ENCODE measurements at places on chromosomes 12 and 14.

- DNase-seq = peak; percentile 54
Measured at GRCh38 chr12:31005256-31005943, 68.3 kb upstream of the DDX11 start.

- DNase-seq = peak; percentile 68
Measured at GRCh38 chr12:127822809-127823411, 444.1 kb upstream of the TMEM132C start.

DNA sequence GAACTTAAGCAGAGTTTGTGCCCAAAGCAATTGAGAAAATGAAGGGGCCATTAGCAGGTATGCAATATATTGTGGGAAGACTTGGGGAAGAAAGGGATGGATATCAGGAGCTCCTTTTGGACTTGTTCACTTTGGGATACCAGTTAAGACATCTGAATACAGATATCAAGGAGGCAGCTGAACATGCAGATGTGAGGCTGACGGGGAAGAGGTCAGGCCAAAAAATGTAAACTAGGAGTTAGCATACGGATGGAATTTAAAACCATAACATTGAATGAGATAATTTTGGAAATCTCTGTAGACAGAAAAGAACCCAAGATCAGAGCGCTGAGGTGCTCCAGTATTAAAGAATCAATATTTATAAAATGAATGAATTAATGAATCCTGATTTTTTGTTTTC lies 53.4 kb downstream of the OSBPL8 start:
- no peak for DNase-seq

GRCh38 chr12:43981726-43982125 lies 145.8 kb downstream of the TMEM117 start:
- no peak for DNase-seq

DNA sequence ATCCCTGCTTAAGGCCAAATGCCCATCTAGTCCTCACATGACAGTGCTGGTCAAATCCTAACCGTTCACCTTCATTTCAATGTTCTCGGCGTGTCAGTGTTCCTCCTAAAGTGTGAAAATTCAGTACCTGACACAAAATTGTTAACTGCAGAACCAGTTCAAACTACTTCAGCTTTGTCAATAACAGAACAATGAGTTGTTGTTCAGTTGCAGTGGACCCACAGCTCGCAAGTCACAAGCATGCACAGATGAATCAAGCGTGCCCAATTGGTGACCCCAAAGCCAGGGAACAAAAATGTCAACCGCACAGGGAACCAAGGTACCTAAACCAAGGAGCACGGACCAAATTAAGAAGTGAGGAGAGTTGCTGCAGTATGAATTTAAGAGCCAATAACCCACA lies 23.2 kb downstream of the NRDE2 start:
- DNase-seq = no peak

GRCh38 chr12:90896821-90897220 lies 58.2 kb downstream of the CCER1 start:
- no peak for DNase-seq

GRCh38 chr12:2625289-2625612 lies 169.5 kb upstream of the FKBP4 start:
- DNase-seq = no peak

- no peak for DNase-seq
Measured at GRCh38 chr12:129877411-129877810, 26.4 kb downstream of the TMEM132D start.

DNA sequence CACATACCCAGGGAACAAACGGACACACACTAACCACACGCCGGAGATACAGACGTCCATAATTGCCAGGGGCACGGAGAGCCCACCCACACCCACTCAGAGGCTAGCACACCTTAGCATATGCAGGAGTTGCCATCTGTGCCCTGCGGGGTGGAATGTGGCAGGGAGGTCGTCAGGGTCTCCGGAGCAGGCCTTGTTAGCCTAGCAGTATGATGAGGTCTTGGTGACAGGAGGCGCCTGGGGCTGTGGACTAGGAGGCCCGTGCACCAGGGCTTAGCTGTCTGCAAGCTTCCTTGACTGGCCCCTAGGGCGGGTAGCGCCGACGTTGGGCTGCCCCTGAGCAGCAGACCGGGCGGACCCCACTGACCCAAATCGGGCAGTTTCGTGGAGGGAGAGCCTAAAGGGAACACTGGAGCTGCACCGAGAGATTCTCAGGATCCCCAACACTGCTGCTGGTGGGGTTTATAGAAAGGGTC lies 10.0 kb downstream of the STAC3 start:
- peak; percentile 67 for DNase-seq

- DNase-seq = no peak
Measured at GRCh38 chr14:100370003-100370402, 46.9 kb downstream of the SLC25A47 start.

DNA sequence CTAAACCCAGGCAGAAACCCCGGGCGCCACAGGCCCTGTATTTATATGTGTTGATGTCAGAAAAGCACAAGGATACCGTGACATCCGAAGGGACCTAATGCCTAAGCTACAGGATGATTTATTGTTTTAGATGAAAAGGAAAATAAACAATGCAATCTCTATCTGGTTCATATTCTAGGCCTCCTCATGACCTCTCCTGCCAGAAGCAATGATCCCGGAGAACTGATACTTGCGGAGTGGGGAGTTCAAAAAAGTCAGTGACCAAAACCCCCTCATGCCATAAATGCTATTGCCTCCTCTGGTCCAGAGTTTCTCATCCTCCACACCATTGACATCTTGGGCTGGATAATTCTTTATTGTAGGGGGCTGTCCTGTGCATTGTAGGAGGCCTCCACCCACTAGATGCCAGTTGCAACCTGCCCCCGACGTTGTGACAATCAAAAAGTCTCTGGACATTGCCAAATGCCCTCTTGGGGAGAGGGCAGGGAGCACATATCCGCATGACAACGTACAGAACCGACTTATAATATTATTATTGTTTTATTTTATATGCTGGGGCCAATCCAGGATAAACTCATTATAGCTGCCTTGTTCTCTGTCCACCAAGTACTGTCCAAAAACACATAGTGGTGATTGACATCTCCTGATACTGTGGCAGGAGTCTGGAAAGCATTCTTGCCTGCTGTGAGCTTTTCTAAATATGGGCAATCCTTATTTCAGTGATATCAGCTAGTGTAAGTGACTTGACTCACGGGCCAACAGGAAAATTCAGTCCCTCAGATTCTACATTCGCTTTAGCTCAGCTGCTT lies 1.1 kb upstream of the CSRP2 start:
- no peak for DNase-seq

- DNase-seq = no peak
Measured at GRCh38 chr12:78703820-78704525, 160.6 kb upstream of the SYT1 start.

- DNase-seq = no peak
Measured at GRCh38 chr12:25828188-25828587, 130.3 kb upstream of the RASSF8 start.

- no peak for DNase-seq
Measured at GRCh38 chr12:76329159-76329558, 19.1 kb downstream of the BBS10 start.

DNA sequence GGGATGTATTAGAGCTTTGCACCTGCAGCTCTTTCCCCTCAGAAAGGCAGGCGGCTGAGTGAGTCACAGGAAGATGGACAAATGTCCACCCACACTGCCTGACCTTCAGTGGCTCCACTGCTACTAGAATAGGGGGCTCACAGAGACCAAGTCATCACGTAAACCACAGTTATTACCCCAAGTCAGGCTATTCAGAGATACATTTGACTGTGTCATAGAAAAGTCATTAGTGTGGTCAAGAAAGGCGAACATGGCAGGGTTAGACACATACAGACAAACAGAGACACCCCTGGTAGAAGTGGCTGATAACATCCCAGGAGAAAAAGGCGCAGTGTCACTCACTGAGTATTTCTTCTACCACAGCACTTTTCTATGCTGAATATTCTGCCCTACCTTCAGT lies 36.0 kb downstream of the GCH1 start:
- no peak for DNase-seq

- DNase-seq = no peak
Measured at GRCh38 chr14:68506645-68507419, 286.0 kb downstream of the ZFP36L1 start.

GRCh38 chr14:104894331-104895206 lies 29.5 kb downstream of the CEP170B start:
- DNase-seq = peak; percentile 63

DNA sequence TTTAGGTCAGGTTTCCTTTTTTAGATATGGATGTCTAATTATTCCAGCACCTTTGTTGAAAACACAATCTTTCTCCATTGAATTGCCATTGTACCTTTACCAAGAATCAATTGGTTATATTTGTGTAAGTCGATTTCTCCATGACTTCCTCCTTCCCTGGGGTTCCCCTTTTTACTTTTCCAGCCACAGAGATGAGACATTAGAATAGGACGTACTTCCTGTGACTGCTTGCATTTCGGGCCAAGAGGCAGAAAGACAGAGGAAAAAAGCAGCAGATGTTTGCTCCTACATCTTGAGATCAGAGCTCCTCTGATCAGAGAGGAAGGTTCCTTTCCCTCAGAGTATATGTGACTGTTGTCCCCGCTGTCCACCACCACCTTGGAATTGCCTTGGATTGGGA lies 453.7 kb upstream of the RGS6 start:
- DNase-seq = no peak

DNA sequence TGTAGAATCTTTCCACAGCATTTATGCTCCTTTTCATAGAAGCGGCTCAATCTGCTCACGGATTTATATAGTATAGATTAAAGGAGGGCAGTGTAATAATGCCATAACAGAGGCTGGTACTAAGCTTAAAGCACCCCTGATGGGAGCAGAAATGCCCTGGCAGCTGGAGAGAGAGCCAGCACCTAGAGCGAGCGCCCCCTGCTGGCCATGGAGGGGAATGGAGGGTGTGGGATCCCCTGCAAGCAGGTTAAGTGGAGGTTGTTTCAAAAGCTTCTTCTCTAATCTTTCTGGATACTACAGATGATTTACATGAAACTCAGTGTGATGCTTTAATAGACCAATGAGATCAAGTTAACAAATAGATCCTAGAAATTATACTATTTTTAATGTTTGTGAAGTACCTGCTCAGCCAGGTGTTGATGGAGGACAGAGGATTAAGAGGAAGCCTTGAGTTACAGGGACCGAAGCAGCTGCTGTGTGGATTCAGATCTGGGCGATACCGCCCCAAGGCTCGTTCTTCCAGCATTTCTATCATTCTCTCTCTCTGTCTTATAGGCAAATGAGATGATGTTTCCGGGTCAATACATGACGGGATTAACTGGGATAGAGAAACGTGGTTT lies 1519.3 kb upstream of the TMEM132C start:
- DNase-seq = no peak

GRCh38 chr14:89415159-89415558 lies 1.9 kb downstream of the FOXN3 start:
- no peak for DNase-seq

DNA sequence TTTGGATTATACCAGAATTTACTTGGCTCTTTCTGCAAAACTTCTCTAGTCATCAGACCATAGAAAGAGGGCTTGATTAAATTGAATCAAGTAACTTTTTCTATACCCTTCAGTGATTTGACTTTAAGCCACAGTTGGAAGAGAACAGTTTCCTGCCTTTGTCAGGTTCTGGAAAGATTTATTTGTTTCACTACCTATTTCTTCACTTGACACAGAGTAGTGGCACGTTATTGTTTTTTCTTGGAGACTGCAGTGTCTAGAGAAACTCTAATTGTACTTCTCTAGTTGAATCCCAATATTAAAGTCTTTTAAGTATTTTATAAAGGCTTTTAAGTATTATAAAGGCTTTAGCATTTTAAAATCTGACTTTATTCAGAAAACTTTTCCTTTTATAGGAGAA lies 138.1 kb downstream of the TMEM117 start:
- no peak for DNase-seq

- DNase-seq = no peak
Measured at GRCh38 chr14:62431496-62431895, 613.8 kb downstream of the KCNH5 start.

GRCh38 chr12:16573398-16574077 lies 32.4 kb downstream of the LMO3 start:
- DNase-seq = no peak

DNA sequence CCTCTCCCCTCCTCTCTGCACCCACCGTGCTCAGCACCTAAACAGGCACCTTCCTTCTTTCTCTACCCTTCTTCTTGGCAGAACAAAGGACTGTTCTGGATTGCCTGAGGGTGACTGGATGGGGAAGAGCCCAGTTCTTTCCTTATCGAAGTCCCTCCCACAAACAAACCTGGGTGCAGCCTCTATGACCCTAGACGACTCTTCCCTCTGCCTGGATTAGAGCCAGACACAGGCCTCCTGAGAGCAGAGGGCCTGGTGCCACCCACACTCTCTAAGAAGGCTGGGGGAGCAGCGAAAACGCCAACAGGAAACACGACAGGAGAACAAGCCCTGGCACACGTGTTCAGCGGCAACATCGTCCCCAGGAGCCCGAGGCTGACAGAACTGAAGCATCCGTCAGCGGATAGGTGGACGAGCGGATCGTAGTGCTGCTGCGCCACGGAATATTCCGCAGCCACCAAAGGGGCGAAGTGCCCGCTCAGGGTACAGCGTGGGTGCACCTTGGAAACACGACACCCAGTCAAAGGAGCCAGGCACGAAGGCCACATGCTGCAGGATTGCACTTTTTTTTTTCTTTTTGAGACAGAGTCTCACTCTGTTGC lies 38.0 kb downstream of the RIMBP2 start:
- no peak for DNase-seq

- no peak for DNase-seq
Measured at GRCh38 chr12:57214398-57214781, 2.2 kb upstream of the NXPH4 start.

GRCh38 chr12:32885831-32886230 lies 10.7 kb downstream of the PKP2 start:
- no peak for DNase-seq

- no peak for DNase-seq
Measured at GRCh38 chr12:24741216-24741615, 207.7 kb downstream of the BCAT1 start.

GRCh38 chr14:23601845-23602180 lies 23.2 kb upstream of the JPH4 start:
- no peak for DNase-seq

GRCh38 chr14:75425446-75425845 lies 2.4 kb upstream of the JDP2 start:
- no peak for DNase-seq

DNA sequence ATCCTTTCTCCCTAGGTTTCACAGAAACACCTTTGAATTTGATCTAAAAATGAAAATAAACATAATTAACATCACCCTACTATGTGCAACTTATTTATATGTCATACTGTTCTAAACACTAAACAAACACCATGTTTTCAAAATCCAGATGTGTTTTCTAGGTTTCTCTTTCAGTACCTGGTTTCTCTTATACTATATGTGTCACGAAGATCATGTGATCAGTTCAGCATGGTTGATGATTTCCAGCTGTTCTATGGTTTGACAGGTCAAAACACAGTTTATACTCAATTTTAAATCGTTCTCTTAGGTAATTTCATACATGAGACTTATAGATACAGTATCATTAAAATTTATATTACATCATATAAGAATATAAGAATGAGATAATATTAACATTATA lies 373.1 kb downstream of the SOX5 start:
- DNase-seq = no peak

DNA sequence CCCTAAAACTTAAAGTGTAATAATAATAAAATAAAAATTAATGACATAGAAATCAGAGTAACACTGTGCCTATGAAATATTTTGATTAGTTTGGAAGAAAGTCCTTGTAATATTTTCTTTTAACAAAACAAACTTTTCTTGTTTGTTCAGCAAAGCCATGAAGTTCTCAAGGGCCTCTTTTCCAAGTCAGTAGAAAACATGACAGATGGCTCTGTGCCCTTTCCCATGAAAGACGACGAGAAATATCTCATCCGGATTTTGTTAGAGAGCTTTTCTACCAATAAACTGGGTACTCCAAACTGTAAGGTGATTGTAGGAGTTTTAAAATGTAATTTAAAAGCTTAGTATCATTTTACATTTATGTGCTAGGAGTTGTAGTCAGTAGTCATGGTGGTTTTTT lies 54.5 kb upstream of the ASPG start:
- no peak for DNase-seq
